Activated CD4-positive, alpha-beta T cell treated with anti-CD3 and anti-CD28 coated beads for 24 hours (primary cell): ENCODE measurements at places on chromosomes 4 and X.

GRCh38 chr4:1192493-1193205 lies 20.3 kb upstream of the SPON2 start:
- no peak for DNase-seq

- no peak for DNase-seq
These were observed 124.4 kb downstream of the ANK2 start for GRCh38 chr4:113173793-113174264.

- DNase-seq = no peak
These were observed 558.2 kb upstream of the DIPK2B start for GRCh38 chrX:45758738-45759397.

DNA sequence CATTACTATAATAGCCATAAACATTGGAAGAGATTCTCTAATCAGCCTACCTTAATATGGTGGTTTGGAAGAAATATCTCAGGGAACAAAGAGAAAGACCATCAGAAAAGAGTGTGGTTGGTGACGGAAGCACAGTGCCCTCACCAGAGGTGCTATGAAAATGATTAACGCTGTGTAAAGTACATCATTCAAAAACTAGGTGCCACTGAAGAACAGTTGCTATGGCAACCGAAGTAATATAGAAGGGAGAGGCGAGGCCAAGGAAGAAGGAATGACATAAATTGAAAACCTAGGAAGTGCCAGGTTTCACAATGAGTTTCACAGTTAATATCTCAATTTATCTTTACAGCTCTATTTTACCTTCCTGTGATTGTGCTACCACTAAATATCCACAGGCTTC lies 57.0 kb upstream of the ARSJ start:
- DNase-seq = no peak

GRCh38 chr4:183329954-183330742 lies 7.9 kb upstream of the CLDN24 start:
- no peak for DNase-seq

DNA sequence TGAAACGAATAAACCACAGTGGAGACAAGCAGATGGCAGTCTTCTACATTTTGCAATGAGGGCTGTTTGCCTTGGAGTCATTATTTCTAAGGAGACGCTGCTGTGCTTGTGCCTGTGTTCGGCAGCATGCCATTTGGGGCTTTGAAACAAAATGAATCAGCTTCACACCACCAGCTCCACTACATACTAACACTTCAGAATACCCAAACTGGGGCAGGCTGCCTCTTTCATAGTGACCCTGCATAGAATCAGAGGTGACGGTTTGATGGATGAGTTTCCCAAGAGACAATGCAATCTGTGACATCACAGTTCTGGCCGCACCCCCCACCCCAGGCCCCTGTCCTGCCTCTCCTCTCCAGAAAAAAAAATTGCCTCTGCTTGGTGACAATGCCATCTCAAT lies 57.1 kb upstream of the MID1 start:
- DNase-seq = no peak

GRCh38 chrX:103782640-103783039 lies 6.0 kb downstream of the PLP1 start:
- no peak for DNase-seq

GRCh38 chr4:143025081-143025704 lies 159.5 kb upstream of the USP38 start:
- DNase-seq = no peak

GRCh38 chr4:54254116-54254914 lies 25.2 kb downstream of the PDGFRA start:
- no peak for DNase-seq

GRCh38 chr4:88177983-88178625 lies 19.7 kb upstream of the ABCG2 start:
- no peak for DNase-seq

GRCh38 chr4:85979276-85979675 lies 380.6 kb downstream of the MAPK10 start:
- no peak for DNase-seq

- no peak for DNase-seq
These were observed 127.9 kb downstream of the PABPC4L start for GRCh38 chr4:134073711-134074110.

- no peak for DNase-seq
These were observed 70.8 kb downstream of the SORCS2 start for GRCh38 chr4:7263166-7263565.

- no peak for DNase-seq
These were observed 247.8 kb upstream of the DKK2 start for GRCh38 chr4:107283587-107284559.

DNA sequence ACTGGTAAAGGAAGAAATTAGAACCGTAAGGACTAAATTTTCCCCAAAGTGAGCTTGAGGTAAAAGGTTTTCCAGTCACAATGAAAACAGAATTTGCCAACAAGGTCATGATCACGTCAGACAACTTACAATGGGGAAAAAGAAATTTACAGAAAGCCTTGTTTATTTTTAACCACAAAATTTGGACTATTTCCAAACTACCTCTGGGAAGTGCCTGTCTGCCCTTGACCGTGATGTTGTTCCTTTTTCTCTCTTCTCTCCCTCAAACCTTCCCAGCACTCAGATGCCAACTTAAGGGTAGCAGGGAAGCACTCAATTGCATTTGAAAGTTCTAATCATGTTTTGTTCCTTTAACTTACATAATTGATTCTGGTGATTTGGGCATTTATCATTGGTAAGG lies 32.5 kb downstream of the MEPE start:
- no peak for DNase-seq

DNA sequence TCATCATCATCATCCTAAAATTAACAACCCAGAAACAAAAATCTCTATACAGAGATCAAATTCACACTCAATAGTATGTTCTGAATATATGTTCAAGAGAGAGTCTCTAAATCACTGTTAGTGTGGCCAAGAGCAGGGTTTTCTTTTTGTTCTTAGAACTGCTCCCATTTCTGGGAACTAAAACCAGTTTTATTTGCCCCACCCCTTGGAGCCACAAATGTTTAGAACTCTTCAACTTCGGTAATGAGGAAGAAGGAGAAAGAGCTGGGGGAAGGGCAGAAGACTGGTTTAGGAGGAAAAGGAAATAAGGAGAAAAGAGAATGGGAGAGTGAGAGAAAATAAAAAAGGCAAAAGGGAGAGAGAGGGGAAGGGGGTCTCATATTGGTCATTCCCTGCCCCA lies 32.3 kb downstream of the CYBB start:
- no peak for DNase-seq

DNA sequence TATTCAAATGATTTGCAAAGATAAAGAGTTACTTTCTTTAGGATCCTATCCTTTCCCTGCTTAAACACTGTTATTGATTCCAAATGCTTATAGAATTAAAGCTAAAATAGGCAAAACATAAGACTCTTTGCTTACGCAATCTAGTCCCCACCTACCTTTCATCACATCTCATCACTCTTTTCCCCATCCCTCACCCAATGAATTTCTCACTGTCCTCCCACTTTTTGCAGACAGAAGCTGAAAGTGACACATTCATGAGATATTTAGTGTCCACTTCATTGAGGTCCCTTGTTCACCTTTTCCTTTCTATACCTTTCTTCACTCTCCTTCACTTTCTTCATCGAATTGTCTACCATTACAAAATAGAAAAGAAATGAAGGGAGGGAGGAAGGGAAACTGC lies 424 bp downstream of the SATL1 start:
- no peak for DNase-seq

DNA sequence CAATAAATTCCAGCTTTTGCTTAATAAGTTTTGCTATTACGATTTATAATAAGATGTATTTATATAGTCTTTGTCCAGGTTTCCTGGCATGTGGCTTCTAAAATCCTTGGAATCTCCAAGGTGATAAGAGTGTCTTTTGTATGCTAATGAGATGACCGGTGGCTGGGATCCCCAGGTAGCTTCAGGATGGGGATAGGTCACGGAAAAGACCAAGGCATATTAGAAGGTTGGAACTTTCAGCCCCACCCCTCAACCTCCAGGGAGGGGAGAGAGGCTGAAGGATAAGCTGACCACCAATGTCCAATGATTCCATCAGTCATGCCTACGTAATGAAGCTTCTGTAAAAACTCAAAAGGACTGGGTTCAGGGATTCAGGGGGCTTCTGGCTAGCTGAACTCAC lies 41.7 kb downstream of the SMIM20 start:
- DNase-seq = no peak

- DNase-seq = no peak
These were observed 136.5 kb downstream of the KDM6A start for GRCh38 chrX:45009371-45010000.

DNA sequence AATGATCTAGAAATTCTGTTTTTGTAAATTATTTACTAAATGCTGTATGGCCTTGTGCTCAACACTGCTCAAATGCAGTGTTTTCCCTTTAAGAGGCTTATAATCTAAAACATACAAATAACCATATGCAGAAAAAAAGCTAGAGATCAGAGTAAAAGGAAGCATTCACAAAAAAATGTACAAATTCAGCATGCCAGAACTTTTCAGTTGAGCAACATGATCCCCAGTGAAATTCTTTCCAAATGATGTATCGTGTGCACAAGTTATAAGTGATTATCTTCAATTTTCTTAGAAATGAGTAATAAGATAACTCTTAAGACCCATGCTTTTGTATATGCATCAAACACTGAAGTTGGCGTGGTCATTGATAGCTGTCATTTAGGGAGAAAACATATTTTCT lies 5.0 kb downstream of the GPC3 start:
- no peak for DNase-seq

DNA sequence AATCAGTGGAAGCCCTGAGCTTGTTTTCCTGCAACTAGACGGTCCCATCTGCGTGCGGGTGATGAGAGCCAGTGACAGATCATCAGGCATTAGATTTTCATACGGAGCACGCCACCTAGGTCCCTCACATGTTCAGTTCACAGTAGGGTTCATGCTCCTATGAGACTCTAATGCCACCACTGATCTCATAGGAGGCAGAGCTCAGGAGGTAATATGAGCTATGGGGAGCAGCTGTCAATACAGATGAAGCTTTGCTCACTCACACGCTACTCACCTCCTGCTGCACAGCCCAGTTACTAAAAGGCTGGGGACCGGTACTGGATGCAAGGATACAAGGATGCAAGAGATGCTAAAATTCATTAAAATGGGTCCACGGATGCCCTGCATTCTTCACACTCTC lies 61.2 kb downstream of the DHRSX start:
- DNase-seq = no peak

GRCh38 chrX:129655547-129656249 lies 942 bp upstream of the APLN start:
- no peak for DNase-seq

GRCh38 chr4:57200799-57201327 lies 90.7 kb upstream of the IGFBP7 start:
- no peak for DNase-seq

DNA sequence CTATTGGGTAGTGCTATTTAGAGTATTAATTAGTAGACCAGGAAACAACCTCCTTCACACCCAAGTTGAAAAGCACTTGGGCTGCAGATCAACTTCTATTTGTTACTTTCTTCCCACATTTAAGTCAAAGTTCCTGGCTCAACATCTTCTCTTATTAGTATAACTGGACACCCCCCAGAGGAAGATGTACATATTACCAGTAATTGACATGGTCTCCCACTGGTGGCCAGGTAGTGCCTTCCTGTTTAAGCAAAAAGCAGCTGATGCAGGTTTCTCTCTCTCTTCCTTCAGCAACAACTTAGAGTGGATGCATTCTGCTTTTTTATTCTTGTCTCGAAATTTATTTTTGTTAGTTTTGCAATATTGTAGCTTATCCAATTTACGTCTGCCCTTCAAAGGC lies 438.1 kb downstream of the GBA3 start:
- DNase-seq = no peak

DNA sequence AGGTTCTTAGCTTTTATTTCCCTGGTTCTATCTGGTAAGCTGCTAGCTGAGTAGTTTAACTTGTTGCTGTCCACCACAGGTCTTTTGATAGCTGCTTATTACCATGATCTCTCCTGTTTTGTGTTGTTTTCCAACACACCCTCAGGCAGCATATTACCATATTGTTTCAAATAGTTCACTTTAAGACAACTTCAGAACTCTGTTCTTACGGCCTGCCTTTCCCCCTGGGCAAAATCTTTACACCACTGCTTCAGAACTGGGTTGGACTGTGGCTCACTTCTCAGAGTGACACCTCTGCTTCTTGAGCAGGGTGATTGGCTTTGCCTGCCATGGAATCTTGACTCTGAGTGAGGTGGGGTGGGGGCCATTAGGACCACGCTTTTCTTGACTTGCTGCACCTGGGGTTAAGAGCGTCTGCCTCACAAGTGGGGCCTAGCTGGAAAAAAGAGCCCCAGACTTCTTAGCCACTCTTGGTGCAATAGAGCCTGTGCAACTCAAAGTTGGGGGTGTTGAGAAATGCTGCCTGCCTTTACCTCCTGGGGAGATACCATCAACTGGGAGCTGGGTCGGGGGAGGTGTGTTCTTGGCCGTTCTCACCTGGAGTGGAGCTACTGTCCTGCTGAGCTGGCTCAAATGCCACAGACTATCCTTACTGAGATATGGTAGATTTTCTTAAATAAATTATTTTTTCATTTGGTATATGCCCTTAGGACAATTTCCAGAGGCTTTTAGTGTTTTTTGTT lies 23.4 kb downstream of the USP9X start:
- no peak for DNase-seq

- no peak for DNase-seq
These were observed 223.1 kb downstream of the CLCN4 start for GRCh38 chrX:10379878-10380277.

- no peak for DNase-seq
These were observed 3.0 kb downstream of the PLP2 start for GRCh38 chrX:49174723-49175122.

GRCh38 chrX:71885099-71885498 lies 25.5 kb upstream of the NHSL2 start:
- no peak for DNase-seq

GRCh38 chr4:40395908-40396793 lies 61.0 kb downstream of the CHRNA9 start:
- no peak for DNase-seq

GRCh38 chr4:4658052-4658451 lies 116.2 kb upstream of the STX18 start:
- no peak for DNase-seq

- DNase-seq = no peak
These were observed 7.6 kb upstream of the CXCL5 start for GRCh38 chr4:74006009-74006476.

DNA sequence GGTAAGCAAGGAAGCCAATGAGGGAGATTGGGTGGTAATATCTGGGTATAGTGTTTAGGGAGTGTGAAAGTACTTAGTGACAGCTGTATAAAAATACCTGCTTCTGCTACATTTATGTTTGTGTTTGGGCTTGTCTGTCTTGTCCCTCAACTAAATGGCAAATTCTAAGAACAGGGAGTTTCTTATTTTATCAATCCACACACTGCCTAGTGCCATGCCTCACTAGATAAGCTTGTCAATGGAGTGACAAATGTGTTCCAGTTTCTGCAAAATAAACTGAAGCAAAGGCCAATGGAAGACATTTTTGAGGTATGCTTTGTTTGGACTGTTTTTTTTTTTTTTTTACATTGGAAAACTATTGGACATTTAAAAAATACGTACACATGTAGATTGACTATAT lies 418.0 kb downstream of the SH2D1A start:
- no peak for DNase-seq

- DNase-seq = no peak
These were observed 15.2 kb downstream of the GUCY1B1 start for GRCh38 chr4:155774033-155774432.
